ENCODE measurements at places on chromosomes 2 and 18.

DNA sequence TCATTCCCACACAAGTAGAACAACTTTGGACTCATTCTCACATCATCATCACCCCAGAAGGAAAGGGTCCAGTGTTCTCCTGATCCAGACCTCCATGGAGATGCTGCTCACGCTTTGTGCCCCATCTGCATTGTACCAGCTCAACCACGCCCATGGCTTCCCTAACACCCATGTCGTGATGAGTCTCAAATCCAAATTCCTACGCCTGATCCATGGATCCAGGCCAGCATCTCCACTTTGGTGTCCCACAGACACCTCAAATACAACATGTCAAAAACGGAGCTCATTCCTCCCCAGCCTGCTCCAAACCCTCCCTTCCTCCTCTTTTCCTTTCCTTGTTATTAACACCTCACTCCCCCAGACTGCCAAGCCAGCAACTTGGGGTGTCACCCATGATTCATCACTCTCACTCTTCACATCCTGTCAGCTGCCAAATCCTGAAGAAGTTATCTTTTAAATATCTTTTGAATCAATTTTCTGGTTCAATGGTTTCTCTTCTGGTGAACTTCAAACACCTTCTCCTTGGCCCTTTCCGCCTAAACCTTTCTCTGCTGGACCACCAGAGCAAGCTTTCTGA, 30.2 kb upstream of the FAM124B start:
- no peak for DNase-seq

- DNase-seq, result peak; percentile 30
Measured at GRCh38 chr2:152098496-152099366, at the start of gene CACNB4. Gene CACNB4 (minus strand): TSS chr2:152099044.

- no peak for DNase-seq
Measured at GRCh38 chr2:177326005-177326404, 61.5 kb upstream of the NFE2L2 start.

DNA sequence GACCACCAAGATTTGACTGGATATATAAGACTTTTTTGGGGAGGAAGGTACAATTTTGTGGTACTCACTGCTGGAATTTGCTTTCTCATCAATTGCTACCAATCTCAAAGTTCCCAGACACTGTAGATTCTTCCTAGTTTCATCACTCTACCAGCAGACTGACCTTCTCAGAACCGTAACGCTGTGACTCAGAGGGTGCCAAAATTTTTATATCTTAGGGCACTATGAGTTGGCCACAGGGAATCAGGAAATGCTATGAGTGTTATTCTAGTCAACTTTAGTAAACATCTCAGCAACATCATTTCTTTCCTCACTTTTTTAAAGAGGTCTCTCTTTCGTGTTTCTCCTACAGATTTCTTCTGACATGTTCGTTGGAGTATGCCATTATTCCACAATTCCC, 499.0 kb downstream of the TMX3 start:
- peak; percentile 62 for DNase-seq

GRCh38 chr18:34773961-34774766, 64.1 kb downstream of the DTNA start:
- no peak for DNase-seq

DNA sequence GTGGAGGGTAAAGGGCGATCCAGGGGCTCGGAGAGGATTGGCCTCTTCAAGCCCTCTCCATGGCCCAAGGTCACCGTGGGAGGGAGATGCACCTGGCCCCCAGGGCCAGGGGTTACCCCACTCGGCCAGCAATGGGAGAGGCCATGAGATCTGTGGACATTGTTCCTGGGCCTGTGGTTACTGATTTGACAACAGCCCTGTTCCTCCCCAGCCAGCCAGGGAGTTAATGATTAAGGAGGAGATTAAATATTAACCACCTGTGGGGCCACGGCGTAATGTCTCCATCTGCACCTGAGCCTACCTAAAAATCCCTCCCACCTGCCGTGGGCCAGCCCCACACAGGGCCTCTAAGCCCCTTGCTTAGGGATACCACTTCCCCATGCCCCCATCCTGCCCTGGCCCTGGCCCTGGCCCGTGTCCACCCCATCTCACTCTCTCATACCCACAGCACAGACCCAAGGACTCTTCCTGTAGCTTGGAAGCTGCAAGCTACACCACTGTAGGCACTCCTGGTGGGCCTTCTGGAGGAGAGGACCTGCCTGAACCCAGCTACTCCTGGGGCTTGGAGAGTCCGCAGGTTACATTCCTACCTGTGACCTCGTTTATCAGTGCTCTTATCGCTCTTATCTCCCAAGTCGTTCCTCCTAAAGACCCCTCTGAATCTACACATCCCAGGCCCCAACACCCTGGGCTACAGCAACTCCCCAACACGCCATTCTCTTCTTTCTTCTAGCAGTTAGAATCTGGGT, 32.1 kb downstream of the ZFP36L2 start:
- no peak for DNase-seq

- DNase-seq, result peak; percentile 9
Measured at GRCh38 chr2:114192362-114192761, 250.1 kb upstream of the DPP10 start.

GRCh38 chr2:149658553-149658952, 71.0 kb upstream of the MMADHC start:
- DNase-seq, result no peak

DNA sequence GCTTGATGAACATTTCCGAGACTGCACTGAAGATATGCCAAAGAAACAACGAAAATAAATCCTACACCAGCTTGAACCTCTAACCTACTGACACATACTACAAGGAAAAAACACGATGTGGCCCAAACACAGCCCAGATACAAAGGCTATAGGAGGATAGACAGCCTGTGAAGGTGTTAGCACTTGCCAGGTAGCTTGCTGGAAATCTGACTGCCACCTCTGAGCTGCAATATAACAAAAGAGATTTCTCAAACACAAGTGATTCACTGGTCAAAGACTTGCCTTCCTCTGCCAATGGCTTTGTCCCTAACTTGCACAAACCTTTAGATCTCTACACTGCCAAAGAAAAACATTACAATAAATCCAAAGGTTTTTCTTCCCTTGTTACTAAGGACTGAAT, 21.1 kb downstream of the CFAP210 start:
- no peak for DNase-seq

GRCh38 chr2:240389302-240389805, 46.1 kb upstream of the GPC1 start:
- DNase-seq, result no peak

DNA sequence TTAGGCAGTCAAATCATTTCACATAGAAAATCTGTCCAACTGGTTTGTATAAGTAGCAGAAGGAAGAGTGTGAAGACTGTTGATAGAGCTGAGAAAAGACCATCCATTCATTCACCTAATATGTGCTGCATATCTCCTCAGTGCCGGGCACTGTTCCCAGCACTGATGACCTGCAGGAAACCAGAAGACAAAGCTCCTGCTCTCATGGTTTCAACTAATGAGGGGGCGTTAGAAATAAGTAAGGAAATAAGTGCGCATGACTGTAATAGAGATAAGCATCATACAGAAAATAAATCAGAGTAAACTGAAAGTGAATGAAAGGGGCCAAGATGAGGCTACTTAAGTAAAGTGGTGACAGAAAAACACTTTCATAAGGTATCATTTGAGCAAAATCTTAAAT, 427.5 kb upstream of the CDH20 start:
- no peak for DNase-seq

- DNase-seq, result no peak
Measured at GRCh38 chr2:237623428-237624403, 3.7 kb upstream of the LRRFIP1 start.

GRCh38 chr2:214747992-214748391, 61.5 kb downstream of the BARD1 start:
- no peak for DNase-seq

- no peak for DNase-seq
Measured at GRCh38 chr2:794554-795241, 117.5 kb upstream of the TMEM18 start.

DNA sequence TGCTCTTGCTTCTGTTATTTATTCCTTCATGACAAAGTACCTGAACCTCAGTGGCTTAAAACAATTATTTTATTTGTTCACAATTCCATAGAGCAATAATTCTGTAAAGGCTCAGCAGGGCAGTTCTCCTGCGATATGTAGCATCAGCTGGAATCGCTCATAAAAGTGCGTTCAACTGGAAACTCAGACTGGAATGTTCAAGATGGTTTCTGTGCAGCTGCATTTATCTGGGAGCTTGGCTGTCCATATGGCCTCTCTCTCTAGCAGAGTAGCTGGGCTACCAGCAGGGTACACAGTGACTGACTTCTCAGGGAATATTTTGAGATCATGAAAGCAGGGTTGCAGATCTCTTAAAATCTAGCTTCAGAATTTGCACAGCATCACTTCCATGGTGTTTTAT, 13.5 kb downstream of the CCDC121 start:
- DNase-seq, result no peak

DNA sequence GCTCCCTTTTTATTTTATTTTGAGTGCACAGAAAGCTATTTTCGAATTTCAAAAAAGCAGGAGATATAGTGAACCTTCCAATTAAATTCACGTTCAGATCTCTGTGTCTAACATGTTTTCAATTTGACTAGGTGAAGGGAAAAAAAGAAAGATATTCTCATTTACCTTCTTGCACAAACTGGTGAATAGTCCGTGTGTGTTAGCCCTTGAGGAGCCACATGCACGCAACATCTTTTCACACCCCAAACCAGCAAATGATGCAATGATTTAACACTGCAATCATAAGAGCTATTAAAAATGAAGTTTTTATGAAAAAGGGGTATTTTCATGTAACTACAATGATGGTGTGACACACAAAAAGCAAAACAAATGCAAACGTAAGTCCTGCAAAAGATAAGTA, 109.8 kb downstream of the CPO start:
- no peak for DNase-seq

- peak; percentile 75 for DNase-seq
Measured at GRCh38 chr18:45839414-45840395, 14.2 kb downstream of the SIGLEC15 start.

DNA sequence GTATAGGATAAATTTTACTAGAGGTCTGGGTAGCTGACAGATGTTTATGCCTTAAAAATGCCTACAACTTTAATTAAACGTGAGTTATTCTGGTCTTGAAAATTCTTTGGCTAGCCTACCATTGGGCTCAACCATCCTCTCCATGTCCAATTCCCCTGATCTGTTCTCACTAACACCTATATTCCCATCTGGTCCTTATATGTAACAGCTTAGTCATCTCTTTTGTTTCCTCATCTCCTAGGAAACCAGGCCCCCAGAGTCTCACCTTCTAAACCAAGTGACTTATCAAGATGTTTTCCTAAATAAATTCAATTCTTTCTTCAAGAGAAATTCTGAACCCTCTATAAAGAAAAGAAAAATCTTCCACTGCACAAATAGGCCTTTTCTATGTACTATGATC, 148.5 kb downstream of the TTC32 start:
- DNase-seq, result no peak

DNA sequence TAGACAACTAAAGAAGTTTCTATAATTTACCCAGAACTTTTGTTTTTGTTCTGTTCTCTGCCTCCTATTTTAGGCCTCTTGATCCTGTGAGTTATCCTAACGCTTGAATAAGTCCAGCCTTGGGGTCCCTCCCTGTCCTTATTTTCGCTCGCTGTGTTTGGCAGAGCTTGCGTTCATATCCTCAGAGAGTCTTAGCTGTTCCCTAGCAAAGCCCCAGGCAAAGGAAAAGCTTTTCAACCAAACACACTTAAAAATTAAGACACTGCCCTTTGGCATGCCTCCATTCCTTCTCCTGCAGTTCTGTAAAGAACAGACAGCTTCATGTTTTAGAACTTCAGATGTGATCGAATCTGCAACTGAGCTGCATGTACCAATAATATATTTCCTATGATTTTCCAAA, 517.2 kb downstream of the SUCLG1 start:
- DNase-seq, result no peak

DNA sequence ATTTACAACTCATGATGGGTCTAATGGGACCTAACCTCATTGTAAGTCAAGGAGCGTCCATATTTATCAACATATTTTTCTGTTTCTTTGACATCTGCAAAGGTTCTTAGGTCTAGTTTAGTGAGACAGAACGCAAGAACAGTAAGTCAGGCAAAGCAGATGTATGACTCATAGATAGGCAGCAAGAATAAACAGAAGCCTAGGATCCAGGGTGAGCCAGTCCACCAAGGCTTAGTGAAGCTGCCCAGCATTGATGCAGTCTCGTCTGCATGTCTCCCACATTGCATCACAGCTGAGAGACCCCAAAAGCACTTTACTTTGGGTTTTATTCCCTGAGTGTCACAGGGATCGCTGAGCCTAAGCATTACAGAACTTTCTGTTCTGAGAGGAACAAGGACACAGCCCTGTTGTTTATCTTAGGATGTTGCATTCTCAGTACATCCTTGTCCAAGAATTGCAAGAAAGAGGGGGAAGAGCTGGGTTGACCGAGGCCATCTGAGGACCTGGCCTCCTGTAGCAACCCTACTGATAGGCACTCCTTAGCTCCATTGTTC, 29.6 kb upstream of the TMEM177 start:
- DNase-seq, result no peak

DNA sequence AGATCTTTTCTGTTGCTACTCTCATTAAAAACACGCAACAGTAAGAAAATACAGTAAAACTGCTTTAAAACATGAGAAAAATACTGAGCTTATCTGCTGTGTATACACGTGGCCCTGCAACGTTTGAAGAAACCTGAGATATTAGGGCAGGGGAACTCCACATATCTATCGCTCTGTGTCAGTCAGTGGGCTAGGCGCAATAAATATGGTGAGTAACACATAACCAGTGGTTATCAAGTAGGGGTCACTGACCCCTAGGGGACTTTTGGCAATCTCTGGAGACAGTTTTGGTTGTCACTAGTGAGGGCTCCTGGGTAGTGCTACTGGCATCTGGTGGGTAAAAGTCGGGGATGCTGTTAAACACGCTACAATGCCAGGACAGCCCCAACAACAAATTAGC, 14.9 kb downstream of the STAT1 start:
- no peak for DNase-seq

- DNase-seq, result no peak
Measured at GRCh38 chr18:5317186-5317585, 21.7 kb upstream of the ZBTB14 start.

DNA sequence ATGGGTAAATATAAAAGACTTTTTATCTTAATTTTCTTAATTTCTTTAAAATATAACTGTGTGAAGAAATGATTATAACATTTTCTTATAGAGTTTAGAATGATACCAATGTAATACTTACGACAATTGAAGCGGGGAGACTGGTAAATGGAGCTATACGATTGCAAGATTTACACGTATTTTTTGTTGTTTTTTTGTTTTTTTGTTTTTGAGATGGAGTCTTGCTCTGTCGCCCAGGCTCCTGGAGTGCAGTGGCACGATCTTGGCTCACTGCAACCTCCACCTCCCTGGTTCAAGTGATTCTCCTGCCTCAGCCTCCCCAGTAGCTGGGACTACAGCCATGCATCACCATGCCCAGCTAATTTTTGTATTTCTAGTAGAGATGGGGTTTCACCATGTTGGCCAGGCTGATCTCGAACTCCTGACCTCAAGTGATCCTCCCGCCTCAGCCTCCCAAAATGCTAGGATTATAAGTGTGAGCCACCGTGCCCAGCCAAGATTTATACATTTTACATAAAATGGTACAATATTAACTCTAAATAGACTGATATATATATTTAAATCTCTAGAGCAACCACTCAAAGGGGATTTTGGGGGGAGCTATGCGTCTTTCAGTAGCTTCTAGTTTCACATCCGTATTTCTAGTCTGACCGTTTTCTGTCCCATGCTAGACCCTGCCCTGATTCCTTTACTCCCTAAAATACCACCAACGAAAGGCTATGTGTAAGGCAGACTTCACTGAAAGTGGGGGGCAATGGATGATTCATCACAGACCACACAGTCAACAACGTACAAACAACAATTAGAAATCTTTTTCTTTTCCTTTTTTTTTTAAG, 28.2 kb upstream of the ATG16L1 start:
- DNase-seq, result no peak

- DNase-seq, result no peak
Measured at GRCh38 chr18:59208602-59209125, 11.3 kb upstream of the GRP start.
